ENCODE measurements at places on chromosomes 6 and 20.

DNA sequence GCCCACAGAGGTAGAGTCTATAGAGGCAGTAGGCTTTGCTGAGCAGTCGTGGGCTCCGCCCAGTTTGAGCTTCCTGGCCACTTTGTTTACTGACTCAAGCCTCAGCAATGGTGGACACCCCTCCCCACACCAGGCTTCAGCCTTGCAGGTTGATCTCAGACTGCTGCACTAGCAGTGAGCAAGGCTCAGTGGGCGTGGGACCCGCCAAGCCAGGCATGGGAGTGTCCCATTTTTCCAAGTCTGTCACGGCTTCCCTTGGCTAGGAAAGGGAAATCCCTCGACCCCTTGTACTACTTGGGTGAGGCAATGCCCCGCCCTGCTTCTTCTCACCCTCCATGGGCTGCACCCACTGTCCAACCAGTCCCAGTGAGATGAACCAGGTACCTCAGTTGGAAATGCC lies 135.3 kb upstream of the NT5E start:
- no peak for DNase-seq

GRCh38 chr6:157667211-157668008 lies 155.6 kb upstream of the SNX9 start:
- peak; percentile 51 for DNase-seq

DNA sequence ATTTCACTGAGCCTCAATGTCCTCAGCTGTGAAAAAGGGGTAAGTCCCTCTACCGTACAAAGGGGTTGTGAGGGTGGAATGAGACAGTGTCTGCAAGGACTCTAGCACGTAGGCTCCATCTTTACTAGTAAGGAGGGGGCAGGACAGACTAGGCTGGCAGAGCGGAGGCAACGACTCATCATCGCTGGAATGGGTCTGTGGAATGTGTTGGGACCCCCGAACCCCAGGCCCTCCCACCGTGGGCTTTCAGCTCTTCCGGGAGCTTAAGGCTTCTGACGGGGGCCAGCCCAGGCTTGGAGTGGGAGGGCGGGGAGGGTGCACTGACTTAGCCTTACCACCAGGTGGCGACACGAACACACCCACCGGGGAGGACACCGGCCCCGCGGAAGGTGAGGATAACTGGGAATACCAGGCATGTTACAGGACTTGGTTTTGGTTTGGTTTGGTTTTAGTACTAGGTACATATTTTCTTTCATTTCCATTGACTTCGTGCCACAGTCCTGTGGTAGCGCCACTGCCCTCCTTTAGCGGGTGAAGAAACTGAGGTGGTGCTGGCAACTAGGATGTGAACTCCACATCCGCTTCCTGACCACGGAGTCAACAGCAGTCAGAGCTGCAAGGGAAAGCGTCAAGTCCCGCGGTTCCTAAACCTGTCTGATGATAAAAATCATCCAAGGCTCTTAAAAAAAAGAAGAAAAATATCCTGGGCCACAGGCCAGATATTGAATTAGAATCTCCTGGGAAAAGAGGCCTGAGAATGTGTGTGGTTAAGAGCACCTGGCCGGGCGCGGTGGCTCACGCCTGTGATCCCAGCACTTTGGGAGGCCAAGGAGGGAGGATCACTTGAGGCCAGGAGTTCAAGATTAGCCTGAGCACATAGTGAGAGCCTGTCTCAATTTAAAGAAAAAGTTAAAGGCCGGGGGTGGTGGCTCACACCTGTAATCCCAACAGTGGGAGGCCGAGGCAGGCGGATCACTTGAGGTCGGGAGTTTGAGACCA lies 10.3 kb upstream of the TULP1 start:
- peak; percentile 72 for DNase-seq

- no peak for DNase-seq
These were observed 89.3 kb downstream of the CAP2 start for GRCh38 chr6:17482711-17483110.

DNA sequence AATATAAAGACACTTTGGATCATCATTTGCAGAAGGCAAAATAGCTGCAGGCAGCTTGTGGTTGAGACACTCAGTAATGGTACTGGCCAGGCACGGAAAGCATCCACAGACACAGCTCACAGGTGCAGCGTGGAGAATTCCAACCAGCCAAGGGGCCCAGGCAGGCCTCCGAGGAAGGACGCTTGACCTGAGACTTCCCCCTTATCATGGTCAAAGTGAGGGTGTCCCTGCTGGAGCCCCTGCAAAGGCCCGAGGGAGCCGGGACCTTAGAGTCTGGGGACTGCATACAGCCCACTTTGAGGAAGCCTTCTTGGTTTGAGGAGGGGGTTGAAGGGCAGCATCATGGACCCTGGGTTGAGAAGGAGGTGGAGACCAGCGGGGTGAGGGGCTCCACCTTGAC lies 15.1 kb upstream of the MYT1 start:
- DNase-seq, result no peak

DNA sequence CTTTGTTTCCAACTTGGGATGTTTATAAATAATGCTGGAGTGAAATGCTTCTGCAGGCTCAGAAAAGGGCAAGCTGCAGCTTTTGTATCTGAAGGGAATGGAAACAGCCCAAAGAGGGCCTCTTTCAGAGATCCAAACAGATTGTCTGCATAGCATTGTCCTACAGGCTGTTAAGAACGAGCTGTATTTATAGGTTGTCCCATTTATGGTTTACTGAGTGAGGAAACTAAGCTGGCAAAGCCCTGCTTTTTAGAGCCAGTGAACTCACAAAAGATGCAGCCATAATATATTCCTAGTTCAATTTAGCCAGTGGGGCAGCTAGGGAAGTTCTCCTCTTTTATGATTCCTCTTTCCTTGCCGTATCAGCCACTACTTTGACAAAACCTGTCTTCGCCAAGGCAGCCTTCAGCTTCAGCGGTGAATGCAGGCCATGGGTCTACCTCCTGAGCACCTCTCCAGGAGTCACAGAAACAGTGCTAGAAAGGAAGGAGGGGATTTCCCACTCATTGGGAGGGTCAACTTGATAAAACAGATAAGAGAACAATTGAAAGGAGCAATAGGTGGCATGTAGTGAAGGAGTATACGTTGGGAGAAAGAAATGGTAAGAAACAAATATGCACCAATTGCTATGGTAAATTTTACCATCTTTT lies 15.0 kb downstream of the KIAA0319 start:
- DNase-seq, result no peak

DNA sequence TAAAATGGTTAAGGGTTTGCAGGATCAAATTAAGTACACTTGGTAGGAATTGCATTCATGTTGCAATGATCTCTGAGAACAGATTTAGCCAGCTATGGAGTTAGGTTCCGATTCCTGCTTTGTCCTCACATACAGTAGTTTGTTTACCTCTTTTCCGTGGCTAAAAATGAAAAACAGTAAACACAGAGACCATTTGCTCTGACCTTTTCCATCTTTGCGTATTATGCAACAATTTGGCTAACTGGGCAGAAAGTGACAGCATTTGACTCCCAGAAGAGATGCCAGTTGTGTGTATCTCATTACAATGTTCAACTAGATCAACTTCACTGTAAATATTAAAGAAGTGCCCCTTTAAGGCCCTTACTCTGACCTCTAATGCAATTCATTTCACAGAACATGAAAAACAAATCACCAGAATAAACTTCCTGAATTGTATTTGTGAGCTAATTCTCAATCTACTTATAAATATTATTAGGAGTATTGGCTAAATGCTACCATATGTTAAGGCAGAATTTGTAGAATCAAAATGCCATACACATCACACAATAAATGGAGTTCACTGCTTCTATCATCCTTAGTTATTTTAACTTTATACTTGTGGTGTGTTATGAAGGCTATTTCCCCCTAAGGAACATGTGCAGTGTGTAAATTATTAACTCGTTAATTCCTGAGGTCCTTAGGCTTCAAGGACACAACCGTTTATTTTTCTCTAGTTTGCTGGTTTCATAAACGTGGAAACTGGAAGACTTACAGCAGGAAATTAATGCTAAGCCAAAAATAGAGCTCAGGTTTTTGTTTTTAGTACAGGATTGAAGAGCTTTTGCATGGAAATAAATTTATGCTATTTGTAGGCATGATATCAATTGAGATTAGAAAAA lies 380.7 kb upstream of the CITED2 start:
- DNase-seq, result no peak

- no peak for DNase-seq
These were observed 32.3 kb downstream of the ELOVL2 start for GRCh38 chr6:11011787-11012234.

DNA sequence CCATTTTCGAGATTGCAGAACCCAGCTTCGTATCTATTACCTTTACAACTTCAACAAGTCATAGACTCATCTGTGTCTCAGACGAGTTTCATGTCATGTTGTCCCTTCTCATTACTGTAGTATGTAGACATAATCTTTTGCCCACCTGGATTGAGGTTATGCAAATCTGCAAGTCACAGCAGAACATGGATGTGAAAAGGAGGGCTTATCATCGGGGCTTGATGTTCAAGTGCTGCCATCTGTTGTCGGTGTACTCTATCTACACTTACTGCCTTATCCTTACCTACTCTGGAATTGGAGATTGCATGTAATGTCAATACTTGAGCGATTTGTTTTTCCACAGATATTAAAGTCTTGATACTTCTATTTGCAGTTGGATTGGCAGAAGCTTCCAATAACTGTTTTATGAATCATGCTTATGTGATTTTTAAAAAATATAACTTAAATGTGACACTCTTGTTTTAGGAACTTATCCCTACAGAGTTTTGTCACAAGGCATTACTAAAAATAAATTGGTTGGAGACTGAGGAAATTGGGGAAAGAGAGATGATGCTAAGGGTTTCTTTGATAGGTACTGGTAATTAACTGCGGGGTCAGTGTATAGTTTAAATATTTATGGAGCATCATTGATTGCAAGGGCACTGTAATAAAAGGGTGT lies 3.0 kb upstream of the GOPC start:
- no peak for DNase-seq

DNA sequence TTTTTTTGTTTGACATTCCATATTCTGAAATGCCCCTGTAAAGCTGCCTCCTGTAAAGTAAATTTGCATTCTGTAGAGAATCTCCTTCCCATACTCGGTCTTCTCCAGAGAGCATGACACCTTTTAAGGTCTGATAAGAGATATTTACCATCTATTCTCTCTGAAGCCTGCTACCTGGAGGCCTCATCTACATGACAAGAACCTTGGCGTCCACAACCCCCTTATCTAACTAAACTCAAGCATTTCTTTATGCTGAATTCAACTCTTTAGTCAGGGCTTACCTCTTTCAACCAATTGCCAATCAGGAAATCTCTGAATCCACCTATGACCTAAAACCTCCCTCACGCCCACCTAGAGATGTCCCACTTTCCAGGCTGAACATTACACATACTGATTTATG lies 51.6 kb downstream of the FAM184A start:
- no peak for DNase-seq

- no peak for DNase-seq
These were observed at the start of gene MYL9 for GRCh38 chr20:36541227-36541767. MYL9 (plus strand) TSS chr20:36541519; CDS start chr20:36544885, 3,366 bp downstream.

DNA sequence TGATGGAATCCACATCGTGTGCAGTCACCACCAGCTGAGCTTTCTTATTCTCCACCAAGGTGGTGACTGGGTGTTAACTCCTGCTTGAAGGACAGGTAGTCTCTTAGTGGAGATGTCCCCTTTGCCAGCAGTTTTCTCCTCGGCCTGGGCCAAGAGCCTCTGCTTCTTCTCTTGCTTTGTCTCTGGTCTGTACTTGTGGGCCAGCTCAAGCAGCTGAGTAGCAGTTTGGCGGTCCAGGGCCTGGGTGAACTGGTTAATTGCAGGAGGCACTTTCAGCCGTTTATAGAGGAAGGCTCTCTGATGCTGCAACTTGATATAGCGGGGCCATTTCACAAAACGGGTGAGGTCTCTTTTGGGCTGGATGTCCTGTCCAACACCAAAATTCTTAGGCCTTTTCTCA lies 76.0 kb upstream of the NNAT start:
- no peak for DNase-seq

- DNase-seq, result no peak
These were observed 38.7 kb upstream of the DSP start for GRCh38 chr6:7502743-7503142.

- no peak for DNase-seq
These were observed 152.2 kb downstream of the SOX4 start for GRCh38 chr6:21745543-21746337.

- DNase-seq, result no peak
These were observed 42.4 kb downstream of the SCGN start for GRCh38 chr6:25694366-25694765.

- no peak for DNase-seq
These were observed 18.9 kb upstream of the NXT1 start for GRCh38 chr20:23331450-23332350.

GRCh38 chr6:152701081-152701862 lies 3.6 kb downstream of the MYCT1 start:
- DNase-seq, result no peak

- no peak for DNase-seq
These were observed 109.9 kb downstream of the UTRN start for GRCh38 chr6:144395014-144395413.

- DNase-seq, result no peak
These were observed 23.6 kb downstream of the DDX43 start for GRCh38 chr6:73418081-73418741.

GRCh38 chr6:27251112-27251605 lies 3.7 kb downstream of the PRSS16 start:
- DNase-seq, result peak; percentile 60

DNA sequence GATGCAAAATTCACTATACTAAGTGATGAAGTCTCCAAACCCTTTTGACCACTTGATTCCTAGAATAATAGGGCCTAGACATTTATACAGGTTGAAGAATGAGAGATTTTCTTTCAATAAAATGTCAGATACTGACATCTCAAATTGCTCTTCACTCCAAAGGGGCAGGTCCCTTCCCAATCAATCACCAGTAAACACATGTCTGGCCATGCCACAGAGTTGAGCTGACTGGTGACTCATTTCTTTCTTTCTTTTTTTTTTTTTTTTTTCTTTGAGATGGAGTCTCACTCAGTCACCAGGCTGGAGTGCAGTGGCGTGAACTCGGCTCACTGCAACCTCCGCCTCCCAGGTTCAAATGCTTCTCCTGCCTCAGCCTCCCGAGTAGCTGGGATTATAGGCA lies 388.6 kb upstream of the BTBD3 start:
- DNase-seq, result no peak

DNA sequence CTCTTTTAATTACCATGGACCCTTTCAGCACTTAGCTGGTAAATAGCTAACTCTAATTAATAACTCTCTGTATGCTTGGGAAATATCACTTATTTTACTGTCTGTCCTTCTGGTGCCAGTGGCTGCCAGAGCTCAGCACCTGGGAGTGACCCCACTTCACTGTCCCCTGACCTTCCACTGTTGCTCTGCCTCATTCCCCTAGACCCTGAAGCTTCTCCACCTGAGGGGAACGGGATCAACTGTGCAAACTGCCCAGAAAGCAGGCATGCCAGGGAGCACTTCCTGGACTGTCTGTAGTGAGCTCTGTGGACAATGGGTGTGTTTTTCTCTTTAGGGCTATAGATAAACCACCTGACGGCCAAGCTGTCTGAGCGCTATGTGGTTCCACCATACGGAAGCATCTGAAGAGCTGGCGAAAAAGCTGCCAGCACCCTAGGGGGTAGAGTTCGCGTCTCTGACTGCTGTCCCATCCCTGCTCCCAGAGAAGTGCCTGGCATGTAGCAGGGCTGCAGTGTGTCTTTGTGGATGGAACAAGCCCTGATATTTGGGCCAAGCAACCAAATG lies 106.3 kb upstream of the FOXA2 start:
- no peak for DNase-seq

GRCh38 chr20:3674447-3674846 lies 7.4 kb downstream of the ADAM33 start:
- DNase-seq, result no peak

GRCh38 chr6:1382883-1383728 lies 6.3 kb upstream of the FOXF2 start:
- DNase-seq, result no peak

All from stimulated activated CD4-positive, alpha-beta T cell treated with anti-CD3 and anti-CD28 coated beads, Interleukin-15, amount 100 ng/mL, for 48 hours (primary cell).